ENCODE measurements at places on chromosomes 4 and X.

DNA sequence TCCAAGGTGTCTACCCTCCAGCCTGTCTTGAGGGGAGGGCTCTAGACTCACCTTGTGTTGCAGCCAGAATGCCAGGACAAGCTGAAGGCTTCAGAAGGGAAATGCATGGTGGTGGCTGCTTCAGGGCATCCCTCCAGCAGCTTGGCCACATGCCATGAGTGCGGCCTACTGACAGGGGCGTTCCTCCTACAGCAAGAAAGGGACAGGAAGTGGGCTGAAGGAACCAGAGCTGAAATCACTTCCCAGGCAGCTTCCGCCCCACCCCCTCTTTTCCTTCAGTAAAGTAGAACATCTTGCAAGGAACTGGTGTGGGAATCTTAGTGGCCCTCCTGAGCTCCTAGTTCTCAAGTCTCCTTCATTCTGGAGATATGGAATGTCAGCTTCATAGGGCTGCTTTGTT lies 167.5 kb upstream of the DGKK start:
- H3K4me1 ChIP-seq = no peaks in the 10 kb centered on the region
- H3K36me3 ChIP-seq = no peaks in the 10 kb centered on the region
- no peak overlapping the region for H3K4me3 ChIP-seq
- DNase-seq = peak; percentile 19

- no peaks in the 10 kb centered on the region for H3K36me3 ChIP-seq
- peaks cover 12% of the 10 kb centered on the region for H3K4me1 ChIP-seq
- H3K27me3 ChIP-seq = peaks cover 4% of the 10 kb centered on the region
- no peak for DNase-seq
- peak overlapping the region; percentile 82 for H3K4me3 ChIP-seq
- H3K27ac ChIP-seq = peak overlapping the region; percentile 56
Measured at GRCh38 chr4:183907871-183908683, 3.0 kb downstream of the STOX2 start.

DNA sequence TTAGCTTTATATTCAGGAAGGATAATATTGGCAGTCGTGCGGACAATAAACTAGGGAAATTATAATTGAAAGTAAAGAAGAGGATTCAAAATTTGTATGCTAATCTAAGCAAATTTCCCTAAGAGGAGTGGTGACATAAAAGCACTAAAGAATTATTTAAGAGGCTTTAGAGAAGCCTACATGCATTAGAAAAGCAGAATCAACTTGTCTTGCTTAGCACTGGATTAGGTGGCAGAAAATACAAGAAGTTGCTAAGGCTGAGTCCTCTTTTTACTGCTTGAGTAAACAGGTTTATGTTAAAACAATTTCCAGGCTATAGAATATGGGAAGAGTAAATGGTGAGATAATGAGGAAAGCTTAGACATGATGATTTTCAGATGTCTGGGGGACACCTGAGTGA lies 991.5 kb downstream of the PCDH18 start:
- no peak overlapping the region for H3K4me3 ChIP-seq
- H3K4me1 ChIP-seq = no peaks in the 10 kb centered on the region
- no peak for DNase-seq
- H3K27me3 ChIP-seq = no peaks in the 10 kb centered on the region
- H3K27ac ChIP-seq = no peak overlapping the region
- no peaks in the 10 kb centered on the region for H3K36me3 ChIP-seq

DNA sequence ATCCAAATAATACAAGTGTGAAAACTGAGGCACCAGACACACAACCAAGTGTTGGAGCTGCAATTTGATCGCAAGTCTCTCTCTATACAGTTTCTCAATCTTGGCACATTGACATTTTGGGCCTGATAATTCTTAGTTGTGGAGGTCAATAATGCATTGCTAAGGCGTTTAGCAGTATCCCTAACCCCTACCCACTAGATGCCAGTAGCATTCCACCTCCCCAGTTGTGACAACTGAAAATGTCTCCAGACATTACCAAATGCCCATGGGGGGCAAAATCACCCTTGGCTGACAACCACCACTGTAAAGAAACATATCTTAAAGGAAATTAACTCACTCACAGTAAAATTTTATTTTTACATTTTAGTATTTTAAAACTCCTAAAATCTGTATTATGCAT lies 4.2 kb downstream of the NR3C2 start:
- H3K4me1 ChIP-seq = peaks cover 10% of the 10 kb centered on the region
- peaks cover 9% of the 10 kb centered on the region for H3K36me3 ChIP-seq
- peaks cover 2% of the 10 kb centered on the region for H3K27me3 ChIP-seq
- H3K4me3 ChIP-seq = no peak overlapping the region
- no peak overlapping the region for H3K27ac ChIP-seq
- no peak for DNase-seq

GRCh38 chr4:108094131-108094530 lies 74.6 kb downstream of the LEF1 start:
- no peak for DNase-seq
- no peaks in the 10 kb centered on the region for H3K36me3 ChIP-seq
- H3K4me1 ChIP-seq = no peaks in the 10 kb centered on the region
- no peak overlapping the region for H3K4me3 ChIP-seq
- H3K27me3 ChIP-seq = no peaks in the 10 kb centered on the region

All from muscle of leg (tissue), 16 donors.